Activated T-helper 2 cell treated with anti-CD3 and anti-CD28 coated beads, Interferon-gamma antibody, Interleukin-2, Interleukin-4, amounts not matched to agents 10 μg/mL and 5 μg/mL and 100 μg/mL, durations not matched to agents 14 hours and 24 hours and 36 hours (primary cell): ENCODE measurements at places on chromosomes 16 and 17. TPM values are rescaled to one million over a fixed set of nuclear protein-coding genes. Genes with fewer than 3 reads are reported as not detected.

Gene KRTAP16-1
- not detected in 2 replicates for total RNA-seq

Gene TBC1D3B
- 10.0 and 10.8 TPM in 2 replicates for total RNA-seq

Gene ZNF174
- total RNA-seq = 9.2 and 11.1 TPM in 2 replicates

Gene MT3
- total RNA-seq = 7.5 and 7.9 TPM in 2 replicates

Gene CCL22
- 32.5 and 34.3 TPM in 2 replicates for total RNA-seq

Gene COIL
- 20.3 and 23.1 TPM in 2 replicates for total RNA-seq

Gene TMEM235
- not detected in 2 replicates for total RNA-seq

Gene MAP2K6
- 3.1 and 3.6 TPM in 2 replicates for total RNA-seq

Gene CCL2
- total RNA-seq = not detected in 2 replicates

Gene PYDC1
- not detected in 2 replicates for total RNA-seq

Gene PRSS21
- total RNA-seq = 11.4 and 11.5 TPM in 2 replicates

Gene CCL11
- not detected in 2 replicates for total RNA-seq

Gene ATP1B2
- total RNA-seq = 0.32 and 0.37 TPM in 2 replicates

Gene STH
- total RNA-seq = not detected in 2 replicates

Gene RASL10B
- total RNA-seq = 0.94 and 1.2 TPM in 2 replicates

Gene GLIS2
- total RNA-seq = 2.1 and 2.5 TPM in 2 replicates

Gene PER1
- total RNA-seq = 41.8 and 43.2 TPM in 2 replicates

Gene FBXL19
- 34.4 and 34.6 TPM in 2 replicates for total RNA-seq

Gene ZG16
- not detected in 2 replicates for total RNA-seq

Gene NUDT7
- 8.1 TPM in 2 replicates for total RNA-seq

Gene CFAP97D1
- not detected in 2 replicates for total RNA-seq

Gene NXPH3
- 0.21 and 0.25 TPM in 2 replicates for total RNA-seq

Gene SBK1
- 1.3 and 1.4 TPM in 2 replicates for total RNA-seq

Gene NEUROD2
- total RNA-seq = not detected in 2 replicates

Gene PLEKHH3
- 0.57 and 1.0 TPM in 2 replicates for total RNA-seq

Gene ALOX12
- not detected in 2 replicates for total RNA-seq

Gene KRTAP1-5
- not detected in 2 replicates for total RNA-seq

Gene RNF157
- total RNA-seq = 34.3 and 34.9 TPM in 2 replicates

Gene CDH1
- 0.11 and 1.0 TPM in 2 replicates for total RNA-seq

Gene GSDMA
- total RNA-seq = 0.11 and 0.53 TPM in 2 replicates

Gene CMTM1
- total RNA-seq = 9.1 and 10.7 TPM in 2 replicates

Gene C1QL1
- 0.41 and 0.48 TPM in 2 replicates for total RNA-seq

Gene ORC6
- total RNA-seq = 56.2 and 56.8 TPM in 2 replicates

Gene CCL8
- total RNA-seq = not detected in 2 replicates

Gene PTGES3L
- 1.9 and 2.1 TPM in 2 replicates for total RNA-seq

Gene TLCD3B
- total RNA-seq = 2.3 and 2.6 TPM in 2 replicates

Gene PKD1
- total RNA-seq = 86.9 and 94.4 TPM in 2 replicates

Gene RECQL5
- 30.8 and 33.3 TPM in 2 replicates for total RNA-seq

Gene TSNAXIP1
- 0.51 and 1.0 TPM in 2 replicates for total RNA-seq

Gene PDE6G
- total RNA-seq = 11.1 and 15.4 TPM in 2 replicates

Gene SGCA
- total RNA-seq = 0.41 and 0.48 TPM in 2 replicates

Gene PMM2
- 62.5 and 67.6 TPM in 2 replicates for total RNA-seq

Gene DNAI2
- 0.55 and 0.75 TPM in 2 replicates for total RNA-seq

Gene MT4
- total RNA-seq = not detected in 2 replicates

Gene ABCA8
- not detected in 2 replicates for total RNA-seq
